ENCODE measurements at places on chromosomes 16 and 17. TPM values are rescaled to one million over a fixed set of nuclear protein-coding genes. Genes with fewer than 3 reads are reported as not detected.

Gene NPB
- polyA plus RNA-seq: 1.4 TPM

Gene MYH2
- polyA plus RNA-seq: 0.15 TPM

DNA sequence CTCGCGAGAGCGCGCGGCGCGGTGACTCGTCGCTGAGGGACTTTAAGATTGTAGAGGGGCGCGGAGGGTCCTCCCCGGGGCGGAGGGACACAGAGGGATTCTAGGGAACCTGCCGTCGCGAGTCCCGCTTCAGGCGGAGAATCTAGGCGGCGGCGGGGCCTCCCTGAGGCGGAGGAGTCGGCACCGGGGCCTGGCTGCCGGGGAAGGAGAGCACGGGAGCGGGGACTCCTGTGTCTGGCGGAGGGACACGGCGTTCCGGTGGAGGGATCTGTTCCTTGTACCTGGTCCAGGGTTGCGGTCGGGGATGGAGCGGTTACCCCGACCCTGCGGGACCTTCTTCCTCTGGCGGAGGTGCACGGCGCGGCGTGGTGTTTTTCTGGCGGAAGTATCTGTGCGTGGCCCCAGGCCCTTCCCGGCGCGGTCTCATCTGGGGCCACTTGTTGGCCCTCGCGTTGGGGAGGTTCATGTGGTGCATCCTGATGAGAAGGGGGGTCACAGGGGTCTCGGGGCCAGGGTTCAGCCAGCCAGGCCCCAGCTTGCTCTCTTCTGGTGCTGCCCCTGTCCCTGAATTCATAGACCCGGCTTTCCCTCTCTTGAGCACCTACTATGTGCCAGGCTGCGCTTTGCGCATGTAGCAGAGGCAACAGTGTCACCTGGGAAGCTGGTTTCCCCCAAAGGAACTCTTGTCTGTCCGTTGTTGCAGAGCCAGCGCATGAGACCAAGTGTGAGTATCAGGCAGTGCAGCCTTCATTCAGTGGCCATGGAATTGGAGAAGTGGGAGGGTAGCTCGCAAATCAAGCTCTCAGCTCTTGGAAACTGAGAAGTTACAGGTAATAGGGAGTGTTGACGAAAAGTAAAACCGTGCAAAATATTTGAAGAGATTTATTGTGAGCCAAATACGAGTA lies 563 bp upstream of the ZKSCAN2 start:
- no peak for DNase-seq

Gene CCL8
- 0.39 TPM for polyA plus RNA-seq

DNA sequence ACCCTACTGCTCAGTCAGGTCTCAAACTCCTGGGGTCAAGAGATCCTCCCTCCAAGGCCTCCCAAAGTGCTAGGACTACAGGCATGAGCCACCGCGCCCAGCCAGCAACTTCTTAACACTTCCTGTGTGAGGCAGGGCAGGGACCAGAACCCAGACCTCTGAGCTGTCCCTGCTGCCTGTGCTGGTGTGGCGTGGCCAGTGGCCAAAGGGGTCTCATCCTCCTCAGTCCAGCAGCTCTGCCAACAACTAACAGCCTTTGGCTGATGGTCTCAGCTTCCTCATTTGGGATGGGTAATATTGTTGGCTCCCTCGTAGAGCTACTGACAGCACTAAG lies 1.4 kb upstream of the LLGL1 start:
- no peak for DNase-seq

Gene NPIPA2
- polyA plus RNA-seq: 4.1 TPM

Gene MYH3
- polyA plus RNA-seq: 2.7 TPM

Gene SMYD4
- polyA plus RNA-seq: 16.8 TPM

DNA sequence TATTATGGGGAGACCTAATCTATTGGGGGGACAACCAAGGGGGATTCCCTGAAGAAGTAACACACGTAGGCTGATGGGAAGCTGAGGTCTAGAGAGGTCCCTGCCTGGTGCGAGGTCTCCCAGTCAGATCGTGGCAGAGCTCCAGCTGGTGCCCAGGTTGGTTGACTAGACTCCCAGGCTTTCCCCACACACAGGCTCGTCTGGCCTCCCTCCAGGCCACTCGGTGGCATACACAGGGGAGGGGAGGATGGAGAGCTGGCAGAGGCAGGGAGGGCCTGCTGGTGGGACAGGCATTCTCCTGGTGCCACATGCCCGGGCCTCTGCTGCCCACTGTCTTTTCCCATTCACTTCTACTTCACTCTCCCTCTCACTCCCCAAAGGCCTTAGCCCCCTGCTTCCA lies 8.5 kb upstream of the SOCS3 start:
- no peak for DNase-seq

DNA sequence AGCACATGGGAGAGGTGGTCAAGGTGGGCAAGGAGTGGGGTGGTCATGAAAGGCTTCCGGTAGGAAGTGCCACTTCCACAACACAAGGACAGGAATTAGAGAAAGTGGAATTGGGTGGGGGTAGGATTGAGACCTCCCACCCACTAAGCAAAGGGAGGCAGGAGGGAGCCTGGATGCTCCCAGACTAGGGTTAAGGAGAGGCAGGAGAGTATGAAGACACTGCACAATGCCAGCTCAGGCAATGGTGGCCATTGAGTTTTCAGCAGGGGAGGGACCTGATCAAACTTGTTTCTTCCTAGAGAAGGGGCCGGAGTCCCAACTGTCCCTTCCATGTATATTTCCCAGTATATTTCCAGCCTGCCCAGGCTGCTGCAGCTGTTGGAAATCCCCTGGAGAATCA lies 3.1 kb upstream of the RAB11FIP4 start:
- no peak for DNase-seq

DNA sequence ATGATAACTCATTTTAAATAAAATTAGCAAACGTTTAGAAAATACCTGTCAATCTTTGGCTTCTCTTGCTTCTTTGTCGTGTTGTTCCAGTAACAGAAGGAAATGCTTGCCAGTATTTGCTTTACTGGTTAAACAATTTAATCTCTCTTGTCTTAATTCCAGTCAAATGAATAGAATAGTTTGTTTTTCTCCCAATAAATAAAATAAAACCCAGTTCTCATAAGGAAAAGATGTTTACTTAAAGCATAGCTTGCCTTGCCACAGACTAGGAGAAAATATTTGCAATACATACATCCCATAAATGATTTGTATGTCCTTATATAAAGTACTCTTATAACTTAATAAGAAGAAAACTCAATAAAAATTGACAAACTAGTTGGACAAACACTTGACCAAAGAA lies 43.9 kb upstream of the TEKT3 start:
- no peak for DNase-seq

Gene NPIPA7
- polyA plus RNA-seq: 30.3 TPM

GRCh38 chr16:10961231-10961630 lies 16.9 kb downstream of the CLEC16A start:
- DNase-seq: no peak

- DNase-seq: no peak
Measured at GRCh38 chr16:4576008-4576407, 19.9 kb downstream of the C16orf96 start.

- no peak for DNase-seq
Measured at GRCh38 chr16:23014592-23014991, 134.7 kb downstream of the USP31 start.

Gene CDH16
- polyA plus RNA-seq: 307 TPM
